ENCODE measurements at places on chromosomes 7 and 10. TPM values are rescaled to one million over a fixed set of nuclear protein-coding genes. Genes with fewer than 3 reads are reported as not detected.

The GCK gene
- total RNA-seq = 3.2 TPM

The CTTNBP2 gene
- 16.3 TPM for total RNA-seq

The ACTA2 gene
- total RNA-seq = 53.0 TPM

The VWDE gene
- total RNA-seq = 0.16 TPM

The FRG2B gene
- total RNA-seq = not detected

The DDC gene
- not detected for total RNA-seq

The PRLHR gene
- total RNA-seq = not detected

The NRG3 gene
- not detected for total RNA-seq

The TLL2 gene
- under 0.01 TPM for total RNA-seq

The IFIT1B gene
- under 0.01 TPM for total RNA-seq

The GPR26 gene
- total RNA-seq = not detected
